Astrocyte (in vitro differentiated cells and primary cell): ENCODE measurements at places on chromosomes 1 and 21.
A peak's percentile ranks its signal among the peaks of the same experiment; 100 is the strongest.

- DNase-seq, result peak; percentile 50
These were observed 2.8 kb downstream of the RGS16 start for GRCh38 chr1:182601416-182601786.

DNA sequence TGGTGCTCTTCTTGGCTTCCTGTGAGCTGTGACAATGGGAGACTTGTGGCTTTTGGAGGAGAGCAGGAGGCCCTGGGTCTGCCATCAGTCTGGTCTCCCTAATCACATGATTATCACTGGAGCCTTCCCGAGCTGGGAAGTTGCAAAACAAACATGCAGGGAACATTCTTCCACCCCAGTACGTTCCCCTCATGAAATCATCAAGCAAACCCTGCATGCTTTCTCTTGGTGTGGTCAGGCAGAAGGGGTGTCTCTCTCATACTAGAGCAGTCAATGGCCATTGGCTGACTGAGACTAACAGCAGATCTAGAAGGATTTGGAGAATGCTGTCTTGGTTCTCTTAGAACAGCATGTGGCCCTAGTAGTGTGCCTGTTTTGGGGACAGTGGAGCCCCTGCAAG lies 111.2 kb downstream of the LIPI start:
- no peak for DNase-seq

DNA sequence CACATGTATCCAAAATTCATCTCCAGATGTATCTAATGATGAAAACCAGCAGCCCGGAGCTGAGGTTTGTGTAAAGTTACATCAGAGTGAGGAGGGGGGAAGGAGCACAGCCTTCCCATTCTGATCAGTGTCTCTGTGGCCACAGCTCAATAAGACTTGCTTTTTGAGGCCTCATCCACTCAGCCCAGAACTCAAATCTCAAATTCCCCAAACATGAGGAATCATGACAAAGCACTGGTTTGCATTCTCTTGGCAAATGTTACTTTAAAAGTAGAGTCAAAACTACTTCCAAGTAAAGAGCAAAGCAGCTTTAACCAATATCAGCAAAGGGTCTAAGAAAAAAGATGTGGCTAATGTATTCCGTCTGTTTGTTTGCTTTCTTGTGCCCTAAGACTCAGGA lies 30.9 kb downstream of the CCN1 start:
- DNase-seq, result peak; percentile 94

DNA sequence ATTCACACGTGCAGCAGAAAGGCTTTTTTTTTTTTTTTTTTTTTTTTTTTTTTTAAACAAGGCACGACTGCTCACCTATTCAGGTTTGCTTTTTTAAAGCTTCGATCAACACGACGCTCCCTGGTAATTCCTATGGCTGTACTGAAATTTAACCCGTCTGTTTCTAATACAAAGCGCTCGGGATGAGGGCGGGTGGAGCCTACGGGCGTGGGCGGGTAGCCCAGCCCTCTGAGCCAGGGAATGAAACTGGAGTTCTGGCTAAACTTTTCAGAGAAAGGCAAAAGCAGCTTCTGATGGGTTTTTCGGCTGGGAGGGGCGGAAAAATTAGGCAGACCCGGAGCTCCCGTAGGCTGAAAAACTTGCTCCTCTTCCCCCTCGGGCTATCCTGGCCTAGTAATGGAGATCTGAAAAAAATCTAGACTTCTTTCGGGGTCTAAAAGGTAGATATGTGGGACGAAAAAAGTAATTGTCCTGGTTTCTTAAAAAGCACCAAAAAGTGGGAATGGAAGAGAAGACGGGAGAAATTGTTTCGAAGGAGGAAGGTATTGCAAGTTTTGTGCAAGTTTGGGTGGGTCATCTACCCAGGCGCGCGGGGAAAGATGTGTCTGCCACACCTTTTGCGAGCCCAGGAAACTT lies 7.4 kb downstream of the NR5A2 start:
- DNase-seq, result no peak

DNA sequence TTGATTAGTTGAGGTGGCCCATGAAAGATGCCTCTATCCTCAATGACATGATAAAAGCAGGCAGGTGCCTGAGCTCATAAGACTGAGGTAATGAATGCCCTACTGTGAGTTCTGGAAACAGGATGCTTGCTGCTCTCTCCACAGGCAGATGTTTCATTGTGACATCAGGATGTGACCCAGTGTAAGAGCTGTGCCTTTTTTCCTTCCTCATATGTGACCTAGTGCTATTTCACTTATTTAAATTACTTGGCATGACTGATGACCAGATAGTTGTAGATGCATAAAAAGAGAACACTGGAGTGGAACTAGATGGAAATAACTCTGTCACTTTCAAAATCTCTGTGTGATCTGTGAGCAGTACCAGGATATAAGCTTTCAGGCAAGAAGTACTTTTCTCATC lies 31.9 kb downstream of the KIF14 start:
- no peak for DNase-seq

DNA sequence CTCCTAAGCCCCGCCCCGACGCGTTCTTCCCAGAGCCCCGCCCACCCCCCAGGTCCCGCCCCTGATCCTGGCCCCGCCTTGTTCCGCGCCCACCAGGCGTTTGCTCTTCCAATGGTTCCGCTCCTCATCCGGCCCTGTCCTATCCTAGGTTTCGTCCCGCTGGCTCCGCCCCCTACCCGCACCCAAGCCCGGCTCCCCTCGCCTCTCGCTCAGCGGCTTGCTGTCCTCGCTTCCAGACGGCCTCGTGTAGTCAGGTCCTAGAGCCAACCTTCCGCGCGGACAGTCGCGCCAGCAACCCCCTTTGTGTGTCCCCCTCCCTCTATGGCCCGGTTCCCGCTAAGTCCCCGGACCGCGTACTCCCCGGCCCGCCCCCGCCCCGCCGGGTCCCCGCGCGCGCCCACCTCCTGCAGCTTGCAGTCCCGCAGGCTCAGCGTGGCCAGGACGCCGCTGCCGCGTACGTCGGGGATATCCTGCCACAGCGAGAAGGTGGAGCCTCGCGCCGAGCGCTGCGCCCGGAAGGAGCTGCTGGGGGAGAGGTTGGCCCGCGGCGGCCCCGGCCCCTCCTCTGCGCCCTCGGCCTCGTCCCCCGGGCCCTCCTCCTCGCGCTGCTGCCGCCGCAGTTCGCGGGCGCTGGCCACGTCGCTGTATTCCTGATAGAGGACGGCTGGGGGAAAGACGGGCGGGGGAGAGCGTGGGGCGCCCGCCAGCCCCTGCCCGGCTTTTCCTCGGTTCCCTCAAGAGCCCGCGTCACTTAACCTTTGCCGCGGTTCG lies 5.7 kb downstream of the ARHGEF19 start:
- DNase-seq, result peak; percentile 94

DNA sequence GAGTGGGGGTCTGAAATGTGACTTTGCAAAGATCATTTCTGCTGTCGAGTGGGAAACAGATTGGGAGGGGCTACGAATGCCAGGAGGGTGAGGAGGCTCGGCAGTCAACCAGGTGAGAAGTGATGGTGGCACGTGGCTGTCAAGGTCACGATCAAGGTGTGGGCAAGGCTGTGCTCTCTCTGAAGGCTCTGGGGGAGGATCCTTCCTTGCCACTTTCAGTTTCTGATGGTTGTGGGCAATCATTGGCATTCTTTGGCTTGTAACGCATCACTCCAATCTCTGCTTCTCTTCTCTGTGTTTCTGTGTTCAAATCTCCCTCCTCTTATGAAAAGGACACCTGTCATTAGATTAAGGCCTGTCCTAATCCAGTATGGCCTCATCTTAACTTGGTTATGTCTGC lies 6.1 kb upstream of the SPSB1 start:
- no peak for DNase-seq

DNA sequence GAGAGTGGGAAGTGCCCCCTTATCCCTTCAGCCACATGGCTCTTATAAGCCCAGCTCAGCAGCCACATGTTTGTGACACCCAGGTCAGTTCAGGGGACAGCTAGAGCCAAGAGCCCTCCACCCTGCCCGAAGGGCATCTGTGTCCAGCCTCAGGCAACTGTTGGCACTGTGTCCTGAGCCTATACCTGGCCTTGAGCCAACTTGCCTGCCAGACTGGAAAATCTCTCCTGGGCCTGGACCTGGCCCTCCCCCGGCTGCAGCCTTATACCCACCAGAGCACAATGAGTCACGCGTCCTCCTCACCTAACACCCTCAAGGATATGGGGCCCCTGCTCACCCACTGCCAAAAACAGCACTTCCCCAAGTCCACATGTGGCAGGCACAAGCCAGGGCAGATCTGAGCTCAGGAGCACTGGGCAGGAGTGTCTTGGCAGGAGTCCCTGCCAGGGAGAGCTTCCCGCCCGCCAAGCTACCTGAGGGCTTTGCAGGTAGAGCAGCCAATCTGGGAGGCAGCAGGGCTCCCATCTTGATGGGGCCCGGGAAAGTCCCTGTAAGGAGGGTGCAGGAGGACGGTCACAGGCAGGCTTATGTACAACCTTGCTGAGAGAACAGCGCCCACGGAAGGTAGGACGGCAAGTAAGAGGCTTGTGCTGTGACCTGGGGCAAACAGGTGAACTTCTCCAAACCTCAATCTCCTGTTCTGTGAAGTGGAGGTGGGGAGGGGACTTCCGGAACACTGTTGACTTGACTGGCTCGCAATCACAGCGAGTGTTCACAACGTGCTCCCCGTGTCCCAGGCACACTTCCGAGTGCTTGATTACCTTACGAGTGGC lies 19.8 kb upstream of the HSPG2 start:
- peak; percentile 45 for DNase-seq
